ENCODE measurements at places on chromosomes 5 and 9.

- DNase-seq = peak; percentile 56
These were observed 225.7 kb downstream of the FRMD3 start for GRCh38 chr9:83312537-83312936.

DNA sequence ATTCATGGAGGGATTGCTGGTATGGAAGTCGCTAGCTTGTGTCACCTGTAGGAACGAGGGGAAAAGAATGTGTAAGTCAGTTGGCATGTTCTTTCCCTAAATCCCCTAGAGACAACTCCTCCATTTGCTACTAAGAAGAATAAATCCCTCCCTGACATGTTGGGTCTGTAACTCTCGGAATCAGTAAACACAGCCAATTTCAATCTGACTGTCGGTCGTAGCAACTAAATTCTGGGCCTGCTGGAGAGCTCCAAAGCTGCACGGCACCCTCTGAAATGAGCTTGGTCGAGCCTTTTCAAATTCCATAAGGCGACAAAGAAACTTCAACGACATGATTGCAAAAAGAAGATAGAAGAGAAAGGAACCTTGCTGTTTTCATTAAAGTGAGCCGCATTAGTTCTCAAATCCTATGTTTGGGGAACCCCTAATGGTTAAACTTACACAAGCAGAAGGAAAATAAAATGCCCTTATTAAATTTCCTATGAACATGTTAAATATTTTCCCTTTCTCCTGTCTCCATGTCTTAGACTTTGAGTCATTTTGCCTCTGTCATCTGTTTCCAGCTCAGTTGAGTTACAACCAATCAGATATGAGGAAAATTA, 735.8 kb upstream of the WWC1 start:
- no peak for DNase-seq

DNA sequence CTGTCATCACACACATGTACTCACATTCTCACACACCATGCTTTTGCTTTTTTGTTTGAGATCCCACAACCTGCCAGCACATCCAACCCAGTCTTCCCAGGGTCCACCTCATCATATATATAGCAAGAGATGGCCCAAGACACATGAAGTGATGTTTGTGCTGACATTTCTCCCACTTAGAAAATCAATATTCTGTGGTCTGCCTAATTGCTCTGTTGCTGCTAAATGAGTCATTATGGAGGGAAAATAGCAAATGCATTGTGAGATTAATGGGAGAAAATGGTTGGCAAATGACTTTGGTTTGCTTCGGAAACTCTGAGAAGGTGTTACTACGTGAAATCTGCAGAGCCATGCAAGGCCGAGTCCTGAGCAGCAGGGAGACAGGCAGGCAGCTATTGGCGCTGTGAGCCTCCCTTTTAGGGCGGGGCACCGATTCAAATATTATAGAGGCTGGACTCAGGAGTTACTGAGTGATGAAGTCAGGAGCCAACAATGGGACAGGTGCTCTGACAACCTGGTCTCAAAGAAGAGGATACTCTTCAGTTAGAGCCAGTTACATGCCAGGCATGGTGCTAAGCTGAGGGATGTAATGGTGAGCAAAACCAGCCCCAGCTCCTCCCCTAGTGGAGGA, 62.8 kb downstream of the DAB2IP start:
- DNase-seq = no peak

GRCh38 chr9:19992556-19992955, 203.7 kb upstream of the SLC24A2 start:
- no peak for DNase-seq

DNA sequence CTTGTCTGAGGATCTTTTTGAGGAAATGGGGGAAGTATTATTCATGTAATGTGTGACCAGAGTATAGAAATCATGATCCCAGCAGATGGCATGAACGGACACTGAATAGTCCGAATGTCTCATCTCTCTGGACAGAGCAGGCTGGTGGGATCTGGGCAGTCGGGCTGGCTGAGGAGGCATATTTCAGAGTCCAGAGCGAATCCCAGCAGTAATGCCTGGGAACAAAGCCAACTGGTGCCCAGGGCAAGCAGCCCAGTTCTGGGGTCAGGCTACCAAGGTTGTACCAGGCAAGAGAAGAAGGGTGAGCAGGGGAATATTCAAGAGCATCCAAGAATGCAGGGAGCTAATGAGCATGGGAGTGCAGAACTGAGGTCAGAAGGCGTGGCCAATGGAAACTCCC, 306.4 kb downstream of the ZSWIM6 start:
- DNase-seq = no peak

GRCh38 chr5:8522646-8523045, 653.7 kb downstream of the MTRR start:
- DNase-seq = no peak

DNA sequence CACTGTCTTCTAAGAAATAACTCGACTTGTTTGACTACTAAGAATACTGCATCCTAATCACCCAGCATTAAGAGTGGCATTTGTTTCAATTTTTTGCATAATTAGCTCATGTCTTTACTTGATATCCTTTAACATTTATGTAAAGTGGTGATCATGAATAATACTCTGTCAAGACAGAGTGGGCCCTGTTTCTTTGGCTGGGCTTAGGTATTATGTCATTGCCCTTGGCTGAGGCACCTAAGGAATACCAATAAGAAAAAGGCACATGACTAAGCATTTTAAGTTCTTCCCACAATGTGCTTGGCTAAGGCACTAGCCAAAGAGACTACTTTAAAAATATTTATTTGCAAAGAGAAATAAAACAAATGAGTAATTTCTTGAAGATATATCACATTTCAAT, 308.1 kb downstream of the CTNND2 start:
- no peak for DNase-seq

GRCh38 chr9:120916991-120917880, 9.4 kb downstream of the TRAF1 start:
- DNase-seq = no peak

GRCh38 chr9:130659699-130660248, 4.6 kb upstream of the PRDM12 start:
- DNase-seq = no peak

DNA sequence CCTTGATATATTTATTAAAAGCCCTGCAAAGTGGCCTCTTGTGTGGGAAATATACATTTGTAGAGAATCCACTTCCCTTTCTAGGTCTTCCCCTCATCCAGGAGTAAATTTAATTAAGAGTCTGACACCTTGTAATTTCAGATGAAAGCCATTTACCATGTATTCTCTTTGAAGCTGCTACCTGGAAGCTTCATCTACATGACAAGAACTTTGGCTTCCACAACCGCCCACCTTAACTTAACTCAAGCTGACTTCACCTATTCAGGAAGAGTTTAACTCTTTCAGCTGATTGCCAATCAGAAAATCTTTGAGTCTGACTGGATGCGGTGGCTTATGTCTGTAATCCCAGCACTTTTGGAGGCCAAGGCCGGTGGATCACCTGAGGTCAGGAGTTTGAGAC, 899.9 kb downstream of the TAF11L14 start:
- no peak for DNase-seq

DNA sequence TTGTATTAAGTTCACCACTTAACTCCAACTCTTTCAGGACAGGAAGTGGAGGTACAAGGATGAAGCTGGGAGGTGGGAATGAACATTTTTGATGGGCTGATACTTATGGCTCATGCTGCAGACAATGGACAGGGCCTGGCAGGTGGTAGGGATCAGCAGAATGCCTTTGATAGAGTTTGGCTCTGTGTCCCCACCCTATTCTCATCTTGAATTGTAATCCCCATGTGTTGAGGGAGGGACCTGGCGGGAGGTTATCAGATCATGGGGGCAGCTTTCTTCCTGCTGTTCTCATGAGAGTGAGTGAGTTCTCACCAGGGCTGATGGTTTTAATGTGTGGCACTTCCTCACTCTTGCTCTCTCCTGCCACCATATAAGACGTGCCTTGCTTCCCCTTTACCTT, 87.3 kb upstream of the PRLR start:
- DNase-seq = no peak

GRCh38 chr9:94918038-94918753, 191.7 kb downstream of the AOPEP start:
- DNase-seq = no peak

DNA sequence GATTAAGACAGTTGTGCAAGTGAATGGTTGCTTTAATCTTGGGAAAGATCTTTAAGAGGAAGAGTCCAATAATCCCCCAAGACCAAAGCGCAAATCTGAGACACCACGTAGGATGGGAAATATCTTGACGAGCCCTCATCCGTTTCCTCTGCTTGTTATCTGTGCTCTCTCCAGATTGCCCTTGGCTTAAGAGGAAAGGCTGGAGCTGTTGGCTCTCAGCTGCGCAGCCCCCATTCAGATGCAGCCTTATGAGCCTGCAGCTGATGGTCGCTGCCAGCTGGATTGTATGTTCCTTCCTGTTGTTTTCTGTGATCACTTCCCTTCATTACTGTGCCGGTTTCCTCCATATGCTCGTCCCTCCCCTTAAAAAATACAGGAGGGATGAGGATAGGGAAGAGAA, 47.7 kb downstream of the PWWP2A start:
- no peak for DNase-seq

DNA sequence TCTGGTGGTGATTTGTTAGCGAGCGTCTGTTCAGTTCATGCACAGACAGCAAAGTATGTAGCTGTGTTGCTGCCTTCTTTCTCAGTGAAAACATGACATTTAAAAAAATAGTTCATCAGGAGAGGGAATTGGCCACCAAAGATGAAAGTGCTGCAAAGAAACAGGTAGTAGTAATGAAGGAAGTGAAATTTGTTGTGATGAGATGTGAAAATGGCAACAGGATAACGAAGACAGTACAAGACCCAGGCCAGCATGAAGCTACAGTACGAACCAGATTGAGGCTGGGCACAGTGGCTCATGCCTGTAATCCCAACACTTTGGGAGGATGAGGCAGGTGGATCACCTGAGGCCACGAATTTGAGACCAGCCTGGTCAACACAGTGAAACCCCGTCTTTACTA, 136.0 kb downstream of the SMARCA2 start:
- DNase-seq = no peak

GRCh38 chr5:3195994-3196393, 399.6 kb upstream of the IRX1 start:
- no peak for DNase-seq

- no peak for DNase-seq
These were observed 179.7 kb upstream of the FBXL17 start for GRCh38 chr5:108561416-108562204.

DNA sequence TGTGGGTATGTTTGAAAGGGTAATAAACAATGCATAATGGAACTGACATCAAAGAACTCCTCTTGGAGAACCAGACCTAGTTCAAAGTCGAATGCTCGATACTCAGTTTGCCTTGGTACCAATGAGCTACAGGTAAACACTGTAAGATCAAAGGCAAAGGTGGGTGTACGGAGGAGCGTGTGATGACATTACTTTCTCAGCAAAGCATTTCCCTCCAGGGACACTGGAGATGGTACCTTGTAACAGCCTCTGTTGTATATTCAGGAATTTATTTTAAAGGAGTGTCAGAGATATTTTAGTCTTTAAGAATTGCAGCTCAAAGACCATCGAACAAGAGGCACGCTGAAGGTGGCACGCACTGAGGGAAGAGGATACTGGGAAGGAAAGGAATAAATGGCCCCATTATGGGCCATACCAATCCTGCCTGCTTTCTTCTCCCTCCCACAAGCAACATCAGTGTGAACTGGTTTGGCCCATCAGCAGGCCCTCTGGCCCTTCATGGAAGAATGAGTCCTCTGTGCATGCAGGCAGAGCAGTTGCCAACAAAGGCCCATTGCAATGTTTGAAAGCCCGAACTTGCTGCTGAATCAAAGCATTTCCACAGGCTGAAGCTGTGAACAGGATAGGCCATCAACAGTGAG, 410.2 kb downstream of the ACTL7B start:
- no peak for DNase-seq

- no peak for DNase-seq
These were observed 74.5 kb downstream of the WNK2 start for GRCh38 chr9:93258419-93258817.

- no peak for DNase-seq
These were observed 526.1 kb upstream of the WWC1 start for GRCh38 chr5:167765352-167765751.

GRCh38 chr5:125310749-125311148, 564.3 kb upstream of the ZNF608 start:
- no peak for DNase-seq

- DNase-seq = no peak
These were observed 22.5 kb downstream of the OLFML2A start for GRCh38 chr9:124799274-124800006.

DNA sequence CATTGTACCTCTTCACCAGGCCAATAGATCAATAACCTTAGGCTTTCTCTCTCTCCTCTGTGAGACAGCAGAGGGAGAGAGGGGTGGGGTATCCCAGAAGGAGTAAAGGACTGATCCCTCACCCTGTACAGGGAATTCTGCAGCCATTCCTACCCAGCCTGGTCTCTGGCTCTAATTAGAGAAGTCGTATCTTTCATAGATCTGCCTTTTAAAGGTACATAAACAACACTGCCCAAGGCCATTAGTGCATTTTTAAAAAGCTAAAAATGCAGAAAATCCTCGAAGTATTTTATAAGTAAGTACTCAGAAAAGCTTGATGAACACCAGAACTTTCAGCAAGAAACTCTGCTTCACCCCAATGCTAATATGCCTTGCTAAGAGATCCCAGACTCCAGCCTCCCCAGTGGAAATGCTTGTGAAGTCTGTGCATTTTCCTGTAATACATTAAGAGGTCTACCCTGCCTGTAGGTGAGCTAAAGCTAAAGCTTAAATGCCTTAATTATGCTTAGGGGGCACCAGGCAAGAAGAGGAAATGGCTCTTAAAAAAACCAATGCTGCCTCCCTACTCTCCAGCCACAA, 200.0 kb upstream of the ANKRD55 start:
- no peak for DNase-seq

DNA sequence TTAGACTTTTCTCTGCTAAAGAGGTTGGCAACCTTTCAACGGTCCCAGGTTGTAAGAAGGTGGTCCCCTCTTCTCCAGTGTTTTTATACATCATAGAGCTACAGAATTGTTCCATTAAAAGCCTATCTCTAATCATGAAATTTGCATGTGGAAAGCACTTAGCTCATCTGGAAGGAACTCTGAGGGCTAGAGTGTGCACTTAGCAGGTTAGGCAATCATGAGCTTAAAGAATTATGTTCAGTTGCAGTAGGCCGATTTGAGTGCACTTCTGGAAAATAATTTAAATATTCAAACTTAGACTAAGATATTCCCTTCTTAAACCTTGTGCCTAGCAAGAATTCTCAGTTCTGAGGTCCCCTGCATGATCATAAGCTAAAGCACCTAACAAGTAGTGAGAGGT, 468.7 kb downstream of the SPATA31D1 start:
- no peak for DNase-seq

DNA sequence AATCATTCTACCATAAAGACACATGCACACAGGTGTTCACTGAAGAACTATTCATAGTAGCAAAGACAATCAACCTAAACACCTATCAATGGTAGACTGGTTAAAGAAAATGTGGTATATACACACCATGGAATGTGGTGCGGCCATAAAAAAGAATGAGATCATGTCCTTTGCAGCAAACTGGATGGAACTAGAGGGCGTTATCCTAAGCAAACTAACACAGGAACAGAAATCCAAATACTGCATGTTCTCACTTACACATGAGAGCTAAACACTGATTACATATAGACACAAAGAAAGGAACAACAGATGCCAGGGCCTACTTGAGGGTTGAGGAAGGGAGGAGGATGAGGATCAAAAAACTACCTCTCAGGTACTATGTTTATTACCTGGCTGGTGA, 103.8 kb downstream of the DRD1 start:
- DNase-seq = no peak

Data from prostate gland (tissue), 2 donors.